Diencephalon (tissue), 1 donor: ENCODE measurements at places on chromosomes 2 and 18. TPM values are rescaled to one million over a fixed set of nuclear protein-coding genes. Genes with fewer than 3 reads are reported as not detected.

The RAMP1 gene
- 29.3 TPM for total RNA-seq

The AGXT gene
- total RNA-seq = not detected

The FTCDNL1 gene
- total RNA-seq = 4.8 TPM

The EFR3B gene
- 72.9 TPM for total RNA-seq

The FOSL2 gene
- 10.6 TPM for total RNA-seq

The NPHP1 gene
- total RNA-seq = 12.9 TPM

The SIX2 gene
- not detected for total RNA-seq

The LONRF2 gene
- total RNA-seq = 90.7 TPM

The SERPINB8 gene
- total RNA-seq = 2.1 TPM

The OSR1 gene
- 2.5 TPM for total RNA-seq

The DUSP2 gene
- 5.5 TPM for total RNA-seq

The FHOD3 gene
- total RNA-seq = 50.5 TPM

The CDCA7 gene
- 21.9 TPM for total RNA-seq

The TCF23 gene
- not detected for total RNA-seq

The ST8SIA5 gene
- total RNA-seq = 7.8 TPM

The ABCB11 gene
- 1.2 TPM for total RNA-seq

The ICA1L gene
- 96.4 TPM for total RNA-seq

The KCNG3 gene
- 2.8 TPM for total RNA-seq

The FSHR gene
- 0.46 TPM for total RNA-seq

The TYW5 gene
- total RNA-seq = 15.7 TPM

The CFAP53 gene
- 3.2 TPM for total RNA-seq

The GREB1 gene
- total RNA-seq = 15.0 TPM

The ZNF396 gene
- total RNA-seq = 5.8 TPM

The ACOXL gene
- 0.23 TPM for total RNA-seq

The IGFBP5 gene
- 59.3 TPM for total RNA-seq

The ARL6IP6 gene
- total RNA-seq = 32.3 TPM

The DGKD gene
- total RNA-seq = 62.5 TPM

The DPP10 gene
- total RNA-seq = 97.8 TPM

The COPS9 gene
- total RNA-seq = 133 TPM

The WDR12 gene
- total RNA-seq = 26.8 TPM

The CCDC74B gene
- 9.2 TPM for total RNA-seq

The AFF3 gene
- total RNA-seq = 26.3 TPM
